Esophagus muscularis mucosa (tissue), 4 donors: ENCODE measurements at places on chromosomes 13 and 19. TPM values are rescaled to one million over a fixed set of nuclear protein-coding genes. Genes with fewer than 3 reads are reported as not detected.

Gene SIGLEC5
- total RNA-seq = 1.2 TPM

- no peak overlapping the region for H3K4me3 ChIP-seq
- no peak overlapping the region for H3K27ac ChIP-seq
- H3K36me3 ChIP-seq = no peaks in the 10 kb centered on the region
- H3K27me3 ChIP-seq = no peaks in the 10 kb centered on the region
- DNase-seq = no peak
Observed at GRCh38 chr13:83184819-83185218, 697.5 kb downstream of the SLITRK1 start.

DNA sequence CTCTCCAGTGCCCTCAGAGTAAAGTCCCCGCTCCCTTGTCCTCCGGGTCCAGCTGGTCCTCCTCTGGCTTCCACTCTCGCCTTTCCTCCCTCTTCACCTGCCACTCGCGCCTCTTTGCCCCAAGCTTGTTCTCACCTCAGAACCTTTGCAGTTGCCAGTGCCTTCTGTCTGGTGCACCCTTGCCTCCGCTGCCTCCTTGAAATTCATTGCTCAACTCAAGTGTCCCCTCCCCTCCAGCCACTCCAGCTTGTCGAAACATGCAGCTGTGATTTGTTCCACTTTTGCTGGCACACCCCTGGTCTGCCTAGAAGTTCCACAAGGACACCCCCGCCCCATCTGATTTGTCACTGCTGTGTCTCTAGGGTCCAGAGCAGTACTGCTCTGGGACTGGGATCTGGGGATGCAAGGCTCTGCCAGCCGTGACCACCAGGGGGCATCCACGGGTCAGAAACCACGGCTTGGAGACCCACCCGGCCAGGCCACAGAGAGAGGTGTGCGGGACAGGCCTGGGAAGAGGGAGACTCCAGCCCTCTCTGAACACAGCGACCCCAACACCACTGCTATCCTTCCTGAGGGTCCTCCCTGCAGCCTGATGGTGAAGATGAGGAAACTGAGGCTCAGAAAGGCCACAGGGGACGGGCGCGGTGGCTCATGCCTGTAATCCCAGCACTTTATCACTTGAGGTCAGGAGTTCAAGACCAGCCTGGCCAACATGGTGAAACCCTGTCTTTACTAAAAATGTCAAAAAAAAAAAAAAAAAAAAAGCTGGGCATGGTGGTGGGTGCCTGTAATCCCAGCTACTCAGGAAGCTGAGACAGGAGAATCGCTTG, 49.9 kb downstream of the AP1M1 start:
- DNase-seq = peak; percentile 97
- no peak overlapping the region for H3K4me3 ChIP-seq

GRCh38 chr19:47022541-47023447, 3.2 kb downstream of the NPAS1 start:
- no peaks in the 10 kb centered on the region for H3K36me3 ChIP-seq
- DNase-seq = no peak
- H3K27ac ChIP-seq = no peak overlapping the region
- H3K27me3 ChIP-seq = peaks cover 49% of the 10 kb centered on the region
- H3K4me3 ChIP-seq = no peak overlapping the region

DNA sequence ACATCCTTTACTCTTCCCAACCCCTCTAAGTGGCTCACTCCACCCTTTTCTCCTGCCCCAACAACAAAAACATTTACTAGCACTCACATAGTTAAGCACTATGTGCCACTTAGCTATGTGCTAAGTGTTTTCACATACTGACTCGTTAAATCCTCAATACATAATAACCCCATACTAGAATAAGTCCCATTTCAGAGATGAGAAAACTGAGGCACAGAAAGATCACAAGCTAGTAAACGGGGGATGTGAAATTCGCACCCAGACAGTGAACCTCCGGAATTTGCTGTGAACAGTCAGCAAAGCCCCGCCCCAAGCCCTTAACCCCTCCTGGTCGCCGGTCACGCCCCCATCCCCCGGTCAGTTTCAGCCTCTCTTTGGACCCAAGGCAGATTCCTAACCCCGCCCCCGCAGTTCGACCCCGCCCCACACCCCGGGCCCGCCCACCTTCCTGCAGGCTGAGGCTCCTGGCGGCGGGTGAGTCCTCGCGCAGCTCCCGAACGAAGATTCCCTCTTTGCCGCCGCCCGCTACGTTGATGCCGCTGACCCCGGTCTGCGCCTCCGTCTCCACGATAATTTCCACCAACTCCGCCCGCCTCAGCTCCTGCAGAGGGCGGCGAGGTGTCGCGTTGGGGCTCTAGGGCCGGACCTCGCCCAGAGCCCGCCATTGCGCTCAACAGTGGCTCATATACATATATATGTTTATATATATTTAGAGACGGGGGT, 9.8 kb downstream of the PRX start:
- no peaks in the 10 kb centered on the region for H3K27me3 ChIP-seq
- peaks cover 17% of the 10 kb centered on the region for H3K4me1 ChIP-seq
- H3K27ac ChIP-seq = peak overlapping the region; percentile 91
- DNase-seq = peak; percentile 98
- no peaks in the 10 kb centered on the region for H3K36me3 ChIP-seq

DNA sequence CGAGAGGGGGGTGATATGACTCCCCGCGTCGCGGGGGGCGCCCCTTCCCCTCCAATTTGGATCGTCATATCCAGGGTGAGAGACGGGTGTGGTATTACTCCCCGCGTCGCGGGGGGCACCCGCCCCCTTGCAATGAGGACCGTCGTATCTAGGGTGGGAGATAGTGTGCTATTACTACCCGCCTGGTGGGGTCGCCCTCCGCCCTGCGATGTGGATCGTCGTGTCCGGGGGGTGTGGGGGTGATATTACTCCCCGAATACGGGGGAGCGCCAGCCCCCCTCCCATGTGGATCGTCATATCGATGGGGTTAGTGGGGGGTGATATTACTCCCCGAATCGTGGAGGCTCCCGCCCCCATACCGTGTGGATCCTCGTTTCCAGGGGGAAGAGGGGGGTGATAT, 29.2 kb upstream of the RGCC start:
- H3K27ac ChIP-seq = no peak overlapping the region
- H3K4me3 ChIP-seq = peak overlapping the region; percentile 34
- no peaks in the 10 kb centered on the region for H3K27me3 ChIP-seq
- H3K36me3 ChIP-seq = no peaks in the 10 kb centered on the region
- DNase-seq = no peak

- H3K27ac ChIP-seq = no peak overlapping the region
- no peaks in the 10 kb centered on the region for H3K36me3 ChIP-seq
- no peak for DNase-seq
Observed at GRCh38 chr19:340620-341385, 3.8 kb downstream of the MIER2 start.

DNA sequence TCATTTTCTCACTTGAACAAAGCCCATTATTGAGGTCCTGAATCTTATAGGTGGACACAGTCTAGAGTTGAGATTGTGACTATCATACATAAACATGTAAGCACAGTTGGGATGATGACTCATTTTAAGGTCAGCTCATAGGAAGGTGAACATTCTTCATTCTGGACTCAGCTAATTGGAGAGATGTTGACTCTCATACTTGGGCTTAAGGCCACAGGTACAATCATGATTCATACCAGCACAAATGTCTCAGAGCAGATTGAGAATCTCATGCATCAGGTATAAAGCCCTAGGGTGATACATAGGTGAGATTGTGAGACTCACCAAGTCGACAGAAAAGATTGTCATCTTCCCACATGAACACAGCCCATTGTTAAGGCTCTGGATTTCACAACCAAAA, 62.3 kb upstream of the ZNF724 start:
- no peaks in the 10 kb centered on the region for H3K36me3 ChIP-seq
- H3K27ac ChIP-seq = no peak overlapping the region
- H3K4me1 ChIP-seq = no peaks in the 10 kb centered on the region
- H3K4me3 ChIP-seq = no peak overlapping the region
- DNase-seq = no peak
- H3K27me3 ChIP-seq = no peaks in the 10 kb centered on the region

DNA sequence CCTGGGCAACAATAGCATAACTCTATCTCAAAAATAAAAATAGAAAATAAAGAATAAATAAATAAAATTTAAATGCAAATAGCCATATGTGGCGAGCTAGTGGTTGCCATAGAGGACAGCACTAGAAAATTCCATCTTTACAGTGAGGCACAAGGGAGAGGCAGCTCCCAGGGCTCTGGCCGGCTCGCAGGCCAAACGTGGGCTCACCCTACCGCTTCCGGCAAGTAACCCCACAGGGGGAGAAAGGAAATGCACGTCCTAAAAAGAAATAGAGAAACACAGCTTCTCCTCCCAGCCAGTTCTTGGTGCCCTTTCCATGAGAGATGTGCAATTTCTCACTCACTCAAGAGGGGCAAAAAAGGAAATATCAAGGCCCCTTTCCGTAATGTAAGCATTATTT, 12.4 kb upstream of the GRWD1 start:
- H3K4me3 ChIP-seq = no peak overlapping the region
- no peak for DNase-seq
- H3K27me3 ChIP-seq = peaks cover 4% of the 10 kb centered on the region
- no peak overlapping the region for H3K27ac ChIP-seq

- H3K4me1 ChIP-seq = no peaks in the 10 kb centered on the region
- no peaks in the 10 kb centered on the region for H3K36me3 ChIP-seq
- no peak for DNase-seq
Observed at GRCh38 chr13:38602266-38602665, 84.6 kb upstream of the FREM2 start.

GRCh38 chr19:6744381-6745301, 5.2 kb downstream of the TRIP10 start:
- H3K4me3 ChIP-seq = peak overlapping the region; percentile 27
- H3K36me3 ChIP-seq = peaks cover 53% of the 10 kb centered on the region
- peak overlapping the region; percentile 85 for H3K27ac ChIP-seq
- peaks cover 68% of the 10 kb centered on the region for H3K4me1 ChIP-seq
- H3K27me3 ChIP-seq = no peaks in the 10 kb centered on the region
- peak; percentile 94 for DNase-seq
